Aorta (tissue), 5 donors: ENCODE measurements at places on chromosomes 2 and 18.

DNA sequence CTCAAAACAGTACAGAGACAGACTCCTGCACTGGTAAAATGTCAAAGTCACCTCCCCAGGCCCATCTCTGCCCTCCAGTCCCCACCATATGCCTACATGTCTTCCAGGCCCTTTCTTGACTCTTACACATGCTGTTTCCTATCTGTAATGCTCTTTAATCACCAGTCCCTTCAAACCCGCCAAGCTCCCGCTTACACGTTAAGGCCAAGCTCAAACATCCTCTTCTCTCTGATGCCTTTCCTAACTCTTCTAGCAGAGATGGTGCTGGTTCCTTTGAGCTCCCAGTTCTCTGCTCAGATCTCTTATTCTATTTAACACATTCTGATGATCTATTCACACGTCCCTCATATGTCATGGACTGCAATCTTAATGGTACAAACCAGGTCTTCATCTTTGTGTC is 5.0 kb downstream of the EVA1A start:
- H3K4me3 ChIP-seq, result no peak overlapping the region
- DNase-seq, result no peak
- H3K27ac ChIP-seq, result no peak overlapping the region
- no peaks in the 10 kb centered on the region for H3K36me3 ChIP-seq
- no peaks in the 10 kb centered on the region for H3K27me3 ChIP-seq
- no peaks in the 10 kb centered on the region for H3K4me1 ChIP-seq

DNA sequence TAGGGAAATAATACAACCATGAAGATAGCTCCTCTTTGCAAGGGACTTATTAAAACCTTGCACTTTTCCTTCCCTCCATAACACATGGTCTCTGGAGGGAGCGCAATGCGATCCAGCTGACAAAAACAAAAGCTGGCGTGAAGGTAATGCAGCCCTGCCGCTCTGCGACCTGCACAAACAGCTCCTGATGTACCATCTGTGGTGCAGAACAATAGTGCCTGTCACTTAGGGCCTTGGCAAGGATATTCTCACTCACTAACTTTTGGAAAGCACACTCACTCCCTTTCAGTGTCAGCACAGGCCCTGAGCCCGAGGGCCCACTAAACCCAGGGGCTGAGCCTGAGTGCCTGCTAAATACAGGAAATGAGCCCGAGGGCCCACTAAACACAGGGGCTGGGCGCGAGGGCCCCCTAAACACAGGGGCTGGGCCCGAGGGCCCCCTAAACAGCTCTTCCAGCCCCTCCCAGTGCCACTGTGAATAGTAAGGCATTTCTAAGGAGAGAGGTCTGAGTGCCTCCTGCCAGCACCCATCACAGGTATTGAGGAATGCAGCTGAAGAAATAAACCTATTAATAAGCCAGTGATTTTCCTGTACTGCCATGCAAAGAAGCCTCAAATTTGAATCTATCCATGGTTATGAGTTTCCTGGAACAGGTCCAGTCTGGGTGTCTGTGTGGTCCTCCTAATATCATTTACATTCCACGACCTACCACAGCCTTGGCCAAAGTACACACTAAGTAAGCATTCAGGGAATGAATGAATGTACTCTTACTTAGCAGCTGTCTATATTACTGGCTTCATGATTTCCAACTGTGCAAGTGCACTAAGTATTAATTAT is 9.3 kb downstream of the L3MBTL4 start:
- no peak for DNase-seq
- H3K4me1 ChIP-seq, result no peaks in the 10 kb centered on the region
- H3K36me3 ChIP-seq, result no peaks in the 10 kb centered on the region
- no peaks in the 10 kb centered on the region for H3K27me3 ChIP-seq

DNA sequence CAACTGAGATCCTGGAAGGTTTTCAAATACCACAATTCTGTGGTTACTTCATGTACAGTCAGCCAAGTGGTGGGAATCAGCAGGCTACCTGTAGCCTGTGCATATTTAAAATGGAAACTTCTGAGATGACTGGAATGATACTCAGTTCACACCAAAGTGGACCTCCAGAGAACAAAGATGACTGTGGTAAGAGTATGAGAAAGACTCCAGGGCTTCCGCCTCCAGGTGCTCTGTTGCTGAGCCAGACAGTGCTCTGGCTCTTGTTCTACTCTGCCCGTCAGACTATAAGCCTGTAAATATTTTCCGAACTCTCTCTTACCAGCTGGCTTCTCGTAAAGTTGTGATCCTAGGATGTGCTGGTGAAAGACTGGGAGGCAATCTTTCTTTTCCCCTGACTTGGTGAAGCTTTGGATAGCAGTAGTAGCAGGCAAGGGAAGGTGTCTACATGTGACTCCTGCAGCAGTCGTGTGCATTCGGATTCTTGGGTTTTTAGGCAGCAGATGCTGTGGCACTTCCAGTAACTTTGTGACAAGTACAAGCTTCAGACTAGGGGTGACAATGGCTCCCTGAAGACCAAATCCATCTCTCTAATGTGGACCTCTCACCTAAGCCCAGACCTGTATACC is 23.1 kb downstream of the ST3GAL5 start:
- H3K27ac ChIP-seq, result no peak overlapping the region
- H3K4me1 ChIP-seq, result no peaks in the 10 kb centered on the region
- DNase-seq, result no peak
- no peaks in the 10 kb centered on the region for H3K27me3 ChIP-seq
- no peaks in the 10 kb centered on the region for H3K36me3 ChIP-seq
- no peak overlapping the region for H3K4me3 ChIP-seq

GRCh38 chr2:190986221-190986953 is 27.6 kb downstream of the STAT1 start:
- DNase-seq, result no peak
- no peaks in the 10 kb centered on the region for H3K27me3 ChIP-seq
- peaks cover 17% of the 10 kb centered on the region for H3K36me3 ChIP-seq
- no peaks in the 10 kb centered on the region for H3K4me1 ChIP-seq
- H3K4me3 ChIP-seq, result no peak overlapping the region

DNA sequence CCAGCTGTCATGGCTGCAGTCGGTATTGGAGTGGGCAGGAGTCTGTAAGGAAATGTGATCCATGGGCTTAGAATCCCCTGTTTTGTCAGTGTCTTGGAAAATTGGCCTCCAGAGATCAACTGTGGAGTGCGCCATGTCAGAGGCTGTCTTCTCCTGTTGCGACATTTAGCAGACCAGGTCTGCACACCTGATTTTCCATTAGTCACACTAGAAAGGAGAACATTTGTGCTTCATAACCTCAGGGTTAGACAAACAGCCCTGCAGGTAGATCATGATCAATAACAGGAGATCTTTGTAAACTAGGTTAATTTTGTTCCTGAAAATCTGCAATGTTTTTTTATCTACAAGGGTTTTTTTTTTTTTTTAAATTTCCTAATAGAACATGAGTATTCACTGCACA is 28.0 kb downstream of the LDLRAD4 start:
- H3K4me1 ChIP-seq, result no peaks in the 10 kb centered on the region
- no peaks in the 10 kb centered on the region for H3K36me3 ChIP-seq
- DNase-seq, result no peak
- no peak overlapping the region for H3K4me3 ChIP-seq

- H3K4me1 ChIP-seq, result no peaks in the 10 kb centered on the region
- H3K4me3 ChIP-seq, result no peak overlapping the region
- no peaks in the 10 kb centered on the region for H3K27me3 ChIP-seq
Observed at GRCh38 chr2:2791031-2791430, 460.0 kb upstream of the MYT1L start.

GRCh38 chr18:36572135-36572856 is 256.5 kb downstream of the TPGS2 start:
- DNase-seq, result no peak
- no peak overlapping the region for H3K4me3 ChIP-seq
- H3K27ac ChIP-seq, result no peak overlapping the region
- H3K27me3 ChIP-seq, result no peaks in the 10 kb centered on the region

GRCh38 chr2:12686708-12687283 is 29.9 kb upstream of the TRIB2 start:
- no peaks in the 10 kb centered on the region for H3K36me3 ChIP-seq
- H3K4me1 ChIP-seq, result no peaks in the 10 kb centered on the region
- no peak overlapping the region for H3K4me3 ChIP-seq
- H3K27ac ChIP-seq, result no peak overlapping the region
- H3K27me3 ChIP-seq, result no peaks in the 10 kb centered on the region

GRCh38 chr2:11344956-11345677 is 681 bp upstream of the ROCK2 start:
- no peaks in the 10 kb centered on the region for H3K27me3 ChIP-seq
- peak; percentile 87 for DNase-seq
- H3K36me3 ChIP-seq, result no peaks in the 10 kb centered on the region
- peak overlapping the region; percentile 77 for H3K27ac ChIP-seq
- no peaks in the 10 kb centered on the region for H3K4me1 ChIP-seq
- H3K4me3 ChIP-seq, result peak overlapping the region; percentile 96

- H3K36me3 ChIP-seq, result no peaks in the 10 kb centered on the region
- H3K4me3 ChIP-seq, result no peak overlapping the region
- no peaks in the 10 kb centered on the region for H3K4me1 ChIP-seq
- H3K27ac ChIP-seq, result no peak overlapping the region
- no peaks in the 10 kb centered on the region for H3K27me3 ChIP-seq
Observed at GRCh38 chr2:157497638-157498314, 53.9 kb upstream of the CYTIP start.

- no peaks in the 10 kb centered on the region for H3K36me3 ChIP-seq
- H3K27ac ChIP-seq, result no peak overlapping the region
- DNase-seq, result no peak
- H3K4me3 ChIP-seq, result no peak overlapping the region
- H3K4me1 ChIP-seq, result no peaks in the 10 kb centered on the region
Observed at GRCh38 chr2:16642088-16642487, 23.5 kb downstream of the CYRIA start.

DNA sequence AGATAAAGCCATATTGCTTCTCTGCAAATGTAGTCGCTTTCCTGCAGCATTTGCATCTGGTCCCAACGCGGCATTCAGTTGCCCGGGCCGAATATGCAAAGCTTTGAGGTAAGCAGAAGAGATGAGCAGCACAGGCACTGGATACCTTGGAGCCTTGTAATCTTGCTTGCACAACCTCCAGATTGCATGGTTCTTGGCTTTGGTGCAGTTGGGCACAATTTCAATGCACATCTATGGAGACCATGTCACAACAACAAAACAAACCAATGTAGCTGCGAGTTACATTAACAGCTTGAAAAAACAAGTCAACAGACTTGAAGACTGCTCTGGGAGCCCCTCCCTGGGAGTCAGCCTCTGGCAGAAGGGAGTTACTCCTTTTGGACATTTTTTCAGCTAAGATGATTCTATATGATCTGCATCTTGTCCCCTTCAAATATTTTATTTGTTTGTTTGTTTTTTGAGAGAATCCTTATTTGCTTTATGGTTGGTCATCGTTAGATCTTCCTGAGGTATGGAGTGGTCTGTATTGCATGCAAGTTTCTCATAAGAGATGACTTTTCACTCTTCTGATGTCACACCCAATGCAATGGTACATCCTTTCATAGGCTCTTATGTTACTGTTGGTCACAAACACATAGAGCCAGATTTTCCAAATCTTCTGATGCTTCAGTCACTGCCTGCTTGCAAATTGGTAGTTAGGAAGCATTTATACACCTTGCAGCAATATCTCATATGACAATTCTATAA is 113.5 kb downstream of the EFEMP1 start:
- no peak overlapping the region for H3K27ac ChIP-seq
- H3K4me3 ChIP-seq, result no peak overlapping the region
- no peaks in the 10 kb centered on the region for H3K36me3 ChIP-seq
- peaks cover 2% of the 10 kb centered on the region for H3K4me1 ChIP-seq

GRCh38 chr2:55416786-55417568 is 2.7 kb downstream of the CCDC88A start:
- H3K27ac ChIP-seq, result no peak overlapping the region
- H3K4me1 ChIP-seq, result no peaks in the 10 kb centered on the region
- no peaks in the 10 kb centered on the region for H3K27me3 ChIP-seq
- peaks cover 6% of the 10 kb centered on the region for H3K36me3 ChIP-seq
- no peak for DNase-seq
